ENCODE measurements at places on chromosomes 5 and 9. TPM values are rescaled to one million over a fixed set of nuclear protein-coding genes. Genes with fewer than 3 reads are reported as not detected.

LARP1 gene
- total RNA-seq = 176 TPM

THBS4 gene
- total RNA-seq = 0.31 TPM

PLPP6 gene
- total RNA-seq = 24.1 TPM

SLC36A3 gene
- not detected for total RNA-seq

CXCL14 gene
- not detected for total RNA-seq

NMUR2 gene
- not detected for total RNA-seq

NDST1 gene
- 2.0 TPM for total RNA-seq

SLC45A2 gene
- total RNA-seq = not detected

PTAR1 gene
- 60.2 TPM for total RNA-seq

ZNF483 gene
- total RNA-seq = 16.0 TPM

SLC4A9 gene
- total RNA-seq = 0.96 TPM

NFIL3 gene
- 55.6 TPM for total RNA-seq

SOHLH1 gene
- not detected for total RNA-seq

NUTM2G gene
- total RNA-seq = not detected

NUDCD2 gene
- 17.9 TPM for total RNA-seq

OR2V1 gene
- total RNA-seq = not detected

PIP5KL1 gene
- total RNA-seq = 2.1 TPM

CCL28 gene
- 23.1 TPM for total RNA-seq

FRRS1L gene
- not detected for total RNA-seq

CERT1 gene
- 42.6 TPM for total RNA-seq

ANXA2R gene
- total RNA-seq = 42.0 TPM

SNCB gene
- not detected for total RNA-seq

UBE2B gene
- 91.4 TPM for total RNA-seq

IL17B gene
- total RNA-seq = not detected

EMB gene
- total RNA-seq = 159 TPM

MAMDC2 gene
- total RNA-seq = not detected

IFNA21 gene
- total RNA-seq = not detected

PRDM9 gene
- not detected for total RNA-seq

SOX30 gene
- total RNA-seq = not detected

ISCA1 gene
- 41.4 TPM for total RNA-seq

C9orf50 gene
- total RNA-seq = not detected

BHMT gene
- total RNA-seq = not detected

SPATA31E1 gene
- total RNA-seq = not detected

ROR2 gene
- total RNA-seq = 0.48 TPM

S100Z gene
- 1.3 TPM for total RNA-seq

PCDHB10 gene
- total RNA-seq = not detected

F12 gene
- 0.28 TPM for total RNA-seq

PAPPA gene
- not detected for total RNA-seq

FOXD1 gene
- total RNA-seq = 0.18 TPM

BAAT gene
- total RNA-seq = not detected

GABRA1 gene
- not detected for total RNA-seq

PCDHA1 gene
- total RNA-seq = not detected

WDR31 gene
- total RNA-seq = 0.27 TPM

TAF11L8 gene
- total RNA-seq = not detected

SIT1 gene
- 45.9 TPM for total RNA-seq

DIPK1B gene
- total RNA-seq = 0.56 TPM

LRRC14B gene
- total RNA-seq = not detected

PCDHAC2 gene
- total RNA-seq = not detected

ADGRD2 gene
- not detected for total RNA-seq

ANKS6 gene
- 13.5 TPM for total RNA-seq

TMEM232 gene
- total RNA-seq = 3.0 TPM

BRD9 gene
- total RNA-seq = 82.2 TPM

FOXB2 gene
- total RNA-seq = not detected

OR13J1 gene
- not detected for total RNA-seq

CDKN2A gene
- 2.4 TPM for total RNA-seq
